ENCODE measurements at places on chromosomes 13 and 19. TPM values are rescaled to one million over a fixed set of nuclear protein-coding genes. Genes with fewer than 3 reads are reported as not detected.

ZNF837 gene
- 2.5 TPM for total RNA-seq

CD33 gene
- not detected for total RNA-seq

LGALS7 gene
- total RNA-seq: not detected

PTPRS gene
- total RNA-seq: 66.6 TPM

PSG4 gene
- total RNA-seq: not detected

OR10H1 gene
- not detected for total RNA-seq

TJP3 gene
- not detected for total RNA-seq

DNA sequence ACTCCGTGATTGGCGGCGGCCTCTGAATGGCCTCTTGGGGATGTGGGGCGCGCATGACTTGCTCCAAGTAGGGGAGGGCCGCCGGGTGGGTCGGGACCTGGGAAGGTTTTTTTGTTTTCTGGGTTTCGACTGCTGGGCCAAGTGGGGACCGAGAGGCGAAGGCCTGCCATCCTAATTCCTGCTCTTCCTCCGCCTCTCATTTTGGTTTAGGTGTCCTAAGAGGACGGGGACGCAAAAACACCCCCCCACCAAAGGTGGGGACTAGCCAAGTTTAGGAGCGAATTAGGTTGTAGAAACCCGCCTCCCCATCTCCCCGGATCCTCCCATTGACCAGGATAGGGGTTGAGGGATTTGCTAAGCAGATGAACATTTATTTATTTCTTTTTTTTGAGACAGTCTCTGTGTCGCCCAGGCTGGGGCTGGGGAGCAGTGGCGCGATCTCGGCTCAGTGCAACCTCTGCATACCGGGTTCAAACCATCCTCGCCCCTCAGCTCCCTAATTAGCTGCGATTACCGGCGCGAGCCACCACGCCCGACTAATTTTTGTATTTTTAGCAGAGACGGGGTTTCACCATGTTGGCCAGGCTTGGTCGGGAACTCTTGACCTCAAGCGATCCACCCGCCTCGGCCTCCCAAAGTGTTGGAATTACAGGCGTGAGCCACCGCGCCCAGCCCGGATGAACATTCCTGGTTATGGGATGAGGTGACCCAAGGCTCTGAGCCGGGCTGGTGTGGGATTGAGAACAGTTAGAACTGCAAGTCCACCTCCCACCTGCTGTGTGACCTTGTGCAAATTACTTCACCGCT is 838 bp downstream of the PPP2R1A start:
- DNase-seq: no peak

DNA sequence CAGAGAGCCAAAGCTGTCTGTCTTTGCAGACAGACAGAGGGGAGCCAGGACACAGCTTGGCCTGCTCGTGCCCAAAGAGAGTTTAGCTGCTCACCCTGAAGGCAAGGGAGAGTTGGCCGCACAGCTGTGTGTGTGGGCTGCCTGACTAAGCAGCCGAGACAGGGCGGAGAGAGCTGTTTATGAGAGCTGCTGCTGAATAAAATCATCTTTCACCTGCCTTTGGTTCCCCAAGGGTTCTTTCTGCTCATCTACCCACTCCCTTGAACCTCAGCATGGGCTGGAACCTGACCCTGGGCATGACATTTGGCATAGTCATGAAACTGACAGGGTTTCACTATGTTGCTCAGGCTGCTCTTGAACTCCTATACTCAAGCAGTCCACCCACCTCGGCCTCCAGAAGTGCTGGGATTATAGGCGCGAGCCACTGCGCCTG is 98.2 kb downstream of the RBM26 start:
- DNase-seq: peak; percentile 33

GRCh38 chr19:46601318-46602224 is at the start of gene CALM3:
Gene CALM3 (plus strand): TSS chr19:46601330. CDS start chr19:46601435, 105 bp downstream.
- no peak for DNase-seq

DNA sequence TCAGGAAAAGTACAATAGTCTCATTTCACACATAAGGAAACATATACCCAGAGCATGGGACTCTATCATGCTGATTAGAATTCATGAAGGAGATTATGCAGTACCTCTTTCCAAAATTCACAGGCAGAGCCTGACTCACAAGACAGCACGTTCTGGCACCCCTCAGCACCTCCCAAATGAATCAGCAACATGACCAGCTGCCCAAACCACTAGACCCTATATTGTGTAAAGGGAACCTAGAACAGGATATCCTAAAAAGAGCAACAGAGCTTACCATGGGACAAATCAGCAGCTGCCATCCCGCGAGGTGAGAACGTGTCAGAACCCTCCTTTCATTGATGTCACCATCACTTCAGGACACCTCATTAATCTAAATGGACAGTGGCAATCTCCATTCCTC is 2.5 kb downstream of the ZNF426 start:
- DNase-seq: no peak

DNA sequence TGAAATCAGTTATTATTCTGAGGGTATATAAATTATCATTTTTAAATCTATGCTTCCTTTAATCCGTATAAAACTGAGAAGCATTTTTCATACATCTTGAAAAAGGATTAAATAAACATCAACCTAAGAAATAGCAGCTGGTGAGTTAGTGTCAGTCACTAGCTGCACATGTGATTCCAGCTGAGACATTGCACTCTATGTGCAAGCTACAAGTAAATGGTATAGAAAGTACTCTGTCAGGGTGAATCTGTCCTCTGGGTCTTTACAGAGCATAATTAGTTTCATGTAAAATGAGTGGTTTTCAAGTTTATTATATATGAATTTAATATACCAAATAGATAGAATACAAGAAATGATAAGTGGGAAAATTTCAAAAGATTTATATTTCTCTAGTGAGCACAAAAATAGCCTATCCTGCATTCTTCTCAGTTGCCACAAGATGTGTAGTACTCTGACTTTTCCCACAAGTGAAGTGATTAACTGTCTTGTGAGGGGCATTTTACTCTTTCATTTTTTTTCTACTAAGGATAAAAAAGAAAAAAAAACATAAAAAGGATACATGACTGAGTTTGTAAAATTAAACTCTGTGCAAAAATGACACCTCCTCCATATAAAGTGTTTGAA is 1372.1 kb downstream of the PCDH9 start:
- no peak for DNase-seq

DNA sequence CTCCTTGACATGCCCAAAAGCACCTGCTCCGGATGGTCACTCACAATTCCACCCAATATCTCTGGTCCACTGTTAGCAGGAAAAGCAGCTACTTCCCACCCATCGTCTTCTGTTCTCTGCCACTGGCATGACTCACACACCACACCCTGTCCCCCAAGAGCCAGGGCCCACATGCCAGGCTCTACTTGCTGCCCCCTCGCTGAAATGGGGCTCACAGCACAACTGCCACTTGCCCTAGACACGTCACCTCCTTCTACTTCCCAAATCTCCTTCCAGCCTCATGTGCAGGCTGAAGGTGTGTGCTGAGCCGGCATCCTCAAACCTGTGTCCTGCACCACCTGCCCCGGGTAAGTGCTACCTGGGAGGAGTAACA is 65.0 kb downstream of the TBC1D4 start:
- DNase-seq: no peak

- DNase-seq: no peak
Observed at GRCh38 chr19:2139385-2140137, 11.8 kb downstream of the AP3D1 start.

- no peak for DNase-seq
Observed at GRCh38 chr19:5586300-5587070, 18.7 kb upstream of the TINCR start.

DNA sequence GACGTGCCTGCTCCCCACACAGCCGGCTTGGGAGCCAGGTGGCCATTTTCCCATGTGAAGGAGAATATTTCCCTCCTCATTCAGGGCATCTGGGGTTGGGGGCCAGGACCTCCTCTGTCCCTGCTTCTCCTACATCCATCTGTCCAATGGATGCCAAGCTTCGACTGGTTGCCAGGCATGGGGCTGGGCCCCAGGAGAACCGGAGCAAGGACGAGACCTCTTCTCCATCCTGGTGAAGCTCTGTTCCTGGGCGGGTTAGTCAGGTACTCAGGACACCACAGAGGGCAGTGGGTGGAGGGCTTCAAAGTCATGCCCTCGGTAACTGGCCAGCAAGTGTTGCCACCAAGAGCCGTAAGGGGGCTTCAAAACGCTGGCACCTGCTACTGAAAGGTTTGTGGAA is 22.3 kb upstream of the SLC15A1 start:
- DNase-seq: no peak

DNA sequence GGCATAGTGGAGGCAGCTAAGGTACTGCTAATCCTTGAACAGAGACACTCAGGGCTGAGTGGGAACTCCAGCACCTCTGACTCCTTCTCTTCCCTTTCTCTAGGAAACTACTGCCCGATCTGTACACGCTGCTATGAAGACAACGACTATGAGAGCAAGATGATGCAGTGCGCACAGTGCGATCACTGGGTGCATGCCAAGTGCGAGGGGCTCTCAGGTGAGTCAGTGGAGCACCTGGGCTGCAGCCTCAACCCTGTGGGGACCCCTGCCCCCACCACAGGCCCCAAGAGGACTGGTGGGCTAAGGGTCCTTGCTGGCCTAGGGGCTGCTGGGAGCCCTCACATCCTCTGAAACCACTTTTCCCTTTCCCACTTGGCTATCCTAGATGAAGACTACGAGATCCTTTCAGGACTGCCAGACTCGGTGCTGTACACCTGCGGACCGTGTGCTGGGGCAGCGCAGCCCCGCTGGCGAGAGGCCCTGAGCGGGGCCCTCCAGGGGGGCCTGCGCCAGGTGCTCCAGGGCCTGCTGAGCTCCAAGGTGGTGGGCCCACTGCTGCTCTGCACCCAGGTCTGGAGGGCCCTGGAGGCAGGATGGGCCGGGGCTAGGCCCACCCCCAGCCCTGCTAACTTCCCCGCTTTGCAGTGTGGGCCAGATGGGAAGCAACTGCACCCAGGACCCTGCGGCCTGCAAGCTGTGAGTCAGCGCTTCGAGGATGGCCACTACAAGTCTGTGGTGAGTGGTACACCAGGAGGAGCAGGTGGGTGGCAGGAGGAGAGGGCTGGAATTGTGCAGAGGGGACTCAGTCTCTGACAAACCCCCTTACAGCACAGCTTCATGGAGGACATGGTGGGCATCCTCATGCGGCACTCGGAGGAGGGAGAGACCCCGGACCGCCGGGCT is 9.5 kb downstream of the KMT2B start:
- no peak for DNase-seq

DNA sequence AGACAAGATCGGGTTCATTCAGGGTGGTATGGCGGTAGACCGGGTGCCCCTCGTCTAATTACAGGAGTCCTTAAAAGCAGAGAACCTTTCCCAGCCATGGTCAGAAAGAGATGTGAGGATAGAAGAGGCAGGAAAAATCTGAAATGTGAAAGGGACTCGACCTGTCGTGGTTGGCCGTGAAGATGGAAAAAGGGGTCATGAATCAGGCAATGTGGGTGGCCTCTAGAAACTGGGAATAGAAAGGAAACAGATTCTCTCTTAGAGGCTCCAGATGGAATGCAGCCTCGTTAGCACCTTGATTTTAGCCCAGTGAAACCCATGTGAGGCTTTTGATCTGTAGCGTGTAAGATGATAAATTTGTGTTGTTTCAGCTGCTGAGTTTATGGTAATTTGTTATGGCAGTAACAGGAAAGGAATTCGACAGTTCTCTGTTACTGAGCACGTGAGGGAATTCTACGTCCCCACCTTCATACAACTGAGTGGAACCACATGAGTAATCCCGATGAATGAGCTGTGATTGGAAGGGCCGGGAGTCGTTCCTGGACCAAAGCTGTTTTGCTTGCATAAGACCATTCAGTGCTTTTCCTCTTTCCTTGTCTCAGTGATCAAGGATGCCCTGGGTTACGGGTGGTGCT is 11.0 kb upstream of the CA11 start:
- peak; percentile 68 for DNase-seq

GRCh38 chr13:30111810-30112209 is 195.5 kb downstream of the KATNAL1 start:
- no peak for DNase-seq

GRCh38 chr19:44635581-44636438 is 7.9 kb upstream of the PVR start:
- peak; percentile 46 for DNase-seq

GRCh38 chr19:52646571-52647217 is 8.5 kb upstream of the ZNF83 start:
- DNase-seq: no peak

DNA sequence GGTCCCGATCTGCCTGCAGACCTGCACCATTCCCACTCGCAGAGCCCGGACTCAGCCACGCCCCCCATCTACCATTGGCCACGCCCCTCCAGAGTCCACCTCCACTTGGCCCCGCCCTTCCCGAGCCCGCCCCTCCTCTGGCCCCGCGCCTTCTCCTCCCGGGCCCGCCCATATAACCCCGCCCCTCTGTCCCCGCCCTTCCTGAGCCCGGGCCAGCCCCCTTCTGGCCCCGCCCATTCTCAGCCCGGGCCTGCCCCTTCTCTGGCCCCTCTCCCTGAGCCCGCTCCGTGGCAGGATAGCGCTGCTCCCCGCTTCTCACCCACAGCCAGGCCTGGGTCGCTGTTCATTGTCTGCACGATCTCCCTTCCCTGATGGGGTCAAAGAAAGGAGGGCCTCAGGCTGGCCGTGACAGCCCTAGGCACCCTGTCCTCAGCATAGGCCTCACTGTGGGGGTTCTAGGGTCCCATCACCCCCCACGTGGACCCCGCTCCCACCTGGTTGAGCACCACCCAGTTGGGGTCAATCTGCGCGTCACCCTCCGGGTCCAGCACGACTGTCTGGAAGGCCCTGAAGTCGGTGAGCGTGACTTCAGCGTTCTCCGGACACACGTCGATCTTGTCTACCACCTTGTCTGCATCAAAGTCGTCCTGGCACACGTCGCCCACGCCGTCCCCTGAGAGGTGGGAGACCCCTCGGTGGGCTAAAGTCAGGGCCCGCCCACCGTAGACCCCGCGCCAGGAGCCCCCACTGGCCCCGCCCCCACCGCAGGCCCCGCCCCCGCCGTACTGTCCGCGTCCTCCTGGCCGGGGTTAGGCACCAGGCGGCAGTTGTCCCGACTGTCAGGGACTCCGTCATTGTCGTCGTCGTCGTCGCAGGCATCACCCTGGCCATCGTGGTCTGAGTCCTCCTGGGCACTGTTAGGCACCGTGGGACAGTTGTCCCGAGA is 5.7 kb downstream of the COMP start:
- DNase-seq: no peak

DNA sequence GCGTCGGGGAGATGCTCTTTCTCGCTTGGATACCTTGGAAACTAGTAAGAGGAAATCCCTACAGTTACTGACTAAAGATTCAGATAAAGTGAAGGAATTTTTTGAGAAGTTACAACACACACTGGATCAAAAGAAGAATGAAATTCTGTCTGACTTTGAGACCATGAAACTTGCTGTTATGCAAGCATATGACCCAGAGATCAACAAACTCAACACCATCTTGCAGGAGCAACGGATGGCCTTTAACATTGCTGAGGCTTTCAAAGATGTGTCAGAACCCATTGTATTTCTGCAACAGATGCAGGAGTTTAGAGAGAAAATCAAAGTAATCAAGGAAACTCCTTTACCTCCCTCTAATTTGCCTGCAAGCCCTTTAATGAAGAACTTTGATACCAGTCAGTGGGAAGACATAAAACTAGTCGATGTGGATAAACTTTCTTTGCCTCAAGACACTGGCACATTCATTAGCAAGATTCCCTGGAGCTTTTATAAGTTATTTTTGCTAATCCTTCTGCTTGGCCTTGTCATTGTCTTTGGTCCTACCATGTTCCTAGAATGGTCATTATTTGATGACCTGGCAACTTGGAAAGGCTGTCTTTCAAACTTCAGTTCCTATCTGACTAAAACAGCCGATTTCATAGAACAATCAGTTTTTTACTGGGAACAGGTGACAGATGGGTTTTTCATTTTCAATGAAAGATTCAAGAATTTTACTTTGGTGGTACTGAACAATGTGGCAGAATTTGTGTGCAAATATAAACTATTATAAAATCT is 2.7 kb upstream of the KCNRG start:
- no peak for DNase-seq

- no peak for DNase-seq
Observed at GRCh38 chr13:63041640-63042414, 1626.2 kb upstream of the PCDH20 start.
